ENCODE measurements at places on chromosomes 12 and 14. TPM values are rescaled to one million over a fixed set of nuclear protein-coding genes. Genes with fewer than 3 reads are reported as not detected.

The KRT3 gene
- not detected for polyA plus RNA-seq

The PRICKLE1 gene
- polyA plus RNA-seq: 53.1 TPM

The CLEC9A gene
- 0.21 TPM for polyA plus RNA-seq

The KRT76 gene
- polyA plus RNA-seq: not detected

The PIWIL1 gene
- polyA plus RNA-seq: 0.68 TPM

The FLRT2 gene
- 266 TPM for polyA plus RNA-seq

DNA sequence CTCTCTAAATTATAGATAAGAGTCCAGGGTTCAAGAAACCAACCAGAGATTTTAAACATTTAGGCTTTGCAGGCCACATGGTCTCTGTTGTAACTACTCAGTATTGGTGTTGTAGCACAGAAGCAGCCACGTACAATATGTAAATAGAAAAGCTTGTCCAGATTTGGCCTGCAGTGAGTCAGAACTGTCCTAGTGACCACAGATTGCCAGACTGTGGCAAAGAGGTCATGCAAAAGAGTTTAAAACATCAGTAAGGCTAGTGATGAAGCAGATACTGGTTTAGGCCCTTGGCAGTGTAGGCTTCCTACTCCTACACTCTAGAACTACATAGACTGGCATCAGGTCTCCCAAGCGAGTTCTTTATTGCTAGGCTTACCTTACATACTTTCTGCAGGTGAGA, 117.6 kb upstream of the GARIN6 start:
- no peak for DNase-seq

GRCh38 chr14:50352584-50352983, 40.5 kb downstream of the DMAC2L start:
- no peak for DNase-seq

- DNase-seq: no peak
Measured at GRCh38 chr14:92450351-92451070, 63.1 kb upstream of the RIN3 start.

DNA sequence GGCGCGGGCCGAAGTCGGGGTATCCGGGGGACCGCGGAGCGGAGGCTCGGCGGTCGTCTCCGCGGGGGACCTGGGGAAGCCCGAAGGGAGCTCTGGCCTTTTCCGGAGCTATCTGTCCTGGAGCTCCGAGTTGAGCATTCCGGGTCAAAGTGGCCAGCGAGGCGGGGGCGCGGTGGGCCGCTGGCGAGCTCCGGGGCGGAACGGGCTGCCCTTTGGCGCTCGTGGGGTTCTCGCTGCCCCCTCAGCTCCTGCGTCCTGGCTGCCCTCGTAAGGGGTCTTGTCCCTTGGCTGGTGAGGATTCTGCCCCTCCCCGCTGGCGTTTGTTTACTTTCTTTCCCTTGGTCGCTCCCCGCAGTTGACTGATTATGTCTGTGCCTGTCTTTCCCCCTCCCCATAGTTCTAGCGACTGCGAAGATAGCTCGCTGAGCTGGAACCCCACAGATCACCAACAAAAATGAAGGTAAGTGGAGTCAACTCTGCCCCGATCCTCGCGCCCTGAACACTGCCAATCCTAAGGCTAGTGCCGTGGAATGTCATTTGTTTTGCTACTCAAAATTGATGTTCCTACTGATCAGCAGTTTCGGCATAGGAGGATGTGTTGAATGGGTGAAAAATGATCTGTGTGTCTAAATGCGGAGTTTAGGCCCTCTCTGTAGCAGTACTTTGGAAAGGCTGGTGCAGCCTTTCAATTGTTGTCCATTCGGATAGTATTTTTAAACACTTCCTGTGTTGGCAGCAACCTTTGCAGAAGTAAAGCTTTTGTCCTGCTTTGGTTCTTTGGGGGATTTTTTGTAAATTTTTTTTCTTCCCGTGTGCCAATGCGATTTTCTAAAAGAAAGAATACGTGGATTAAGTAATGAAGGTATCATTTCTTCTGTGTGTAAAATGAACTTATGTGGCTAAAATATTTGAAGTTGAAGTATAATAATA, 1.3 kb downstream of the ARID4A start:
- DNase-seq: no peak

DNA sequence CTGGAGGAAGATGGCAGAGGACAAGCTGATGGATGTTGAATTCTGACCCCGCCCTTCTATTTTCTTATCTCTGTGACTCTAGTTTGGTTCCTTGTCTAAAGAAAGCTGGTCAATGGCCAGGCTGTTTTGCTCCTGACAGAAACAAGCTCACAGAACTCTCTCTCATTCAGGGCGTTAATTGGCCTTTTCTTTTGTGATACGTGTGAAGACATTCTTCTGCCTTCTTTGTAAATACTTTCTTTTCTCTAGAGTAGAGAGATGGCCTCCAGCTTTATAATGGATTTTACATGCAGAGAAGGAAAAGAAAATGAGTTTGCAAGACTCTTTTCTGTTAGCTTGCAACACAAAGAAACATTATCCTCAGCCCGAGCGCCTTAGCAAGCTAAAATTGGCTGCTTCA, 492.2 kb upstream of the CCDC196 start:
- DNase-seq: no peak

DNA sequence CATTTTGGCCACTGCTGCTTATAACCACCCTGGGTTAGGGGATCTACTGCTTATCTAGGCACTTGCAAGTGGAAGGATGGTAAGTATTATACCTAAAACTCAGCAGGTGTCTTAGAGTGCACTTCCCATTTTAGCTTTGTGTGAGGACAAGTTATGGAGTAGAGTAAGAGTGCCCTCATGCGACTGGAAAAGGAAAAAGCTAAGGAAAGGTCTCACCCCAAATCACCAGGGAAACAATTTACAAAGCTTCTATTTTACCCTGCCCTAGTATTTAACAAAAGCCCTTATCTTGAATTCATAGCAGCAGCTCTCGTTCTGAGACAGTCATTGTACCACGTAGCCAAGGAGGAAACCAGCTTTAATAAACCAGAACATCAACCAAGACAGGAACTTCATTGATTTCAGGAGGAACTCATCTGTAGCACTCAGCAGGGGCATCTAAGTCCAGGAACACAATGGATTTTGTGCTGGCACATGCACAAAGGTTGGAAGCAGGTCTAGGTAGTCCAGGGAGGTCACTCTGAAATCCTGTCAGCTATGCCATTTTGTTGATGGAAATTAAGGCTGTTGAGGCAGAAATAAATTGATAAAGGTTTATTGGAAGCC, 2.9 kb downstream of the RDH12 start:
- DNase-seq: peak; percentile 45

DNA sequence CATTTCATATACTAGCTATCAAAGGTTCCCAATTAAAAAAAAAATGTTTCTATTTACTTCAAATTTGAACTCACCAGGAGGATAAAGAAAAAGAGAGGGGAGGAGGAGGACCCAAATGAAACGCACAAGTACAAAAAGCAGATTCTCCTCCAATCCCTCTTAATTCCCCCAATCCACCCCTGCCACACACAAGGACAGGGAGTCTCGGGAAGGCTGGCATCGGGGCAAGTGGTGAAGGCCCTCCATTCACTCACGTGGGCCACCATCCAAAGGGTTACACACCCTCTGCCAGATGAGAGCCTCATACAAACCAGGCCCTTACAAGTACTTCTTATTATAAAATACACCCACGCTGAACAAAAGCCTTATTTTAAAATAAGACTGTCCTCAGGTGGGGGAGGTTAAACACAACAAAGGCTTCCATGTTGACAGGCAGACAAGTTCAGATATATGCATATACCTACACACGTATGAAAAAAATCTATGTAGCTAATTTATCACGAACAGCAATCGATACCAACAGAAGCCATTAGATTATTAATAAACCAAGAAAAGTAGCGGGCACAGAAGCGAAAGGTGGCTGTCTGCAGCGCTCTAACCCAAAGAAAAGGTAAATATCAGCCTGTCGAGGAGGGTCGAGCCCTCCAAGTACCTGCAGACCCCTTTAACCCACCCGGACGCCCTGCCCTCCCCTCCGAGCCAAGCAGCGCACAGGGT, 1.5 kb downstream of the ATP2B1 start:
- no peak for DNase-seq

GRCh38 chr14:50997712-50998111, 53.4 kb upstream of the PYGL start:
- no peak for DNase-seq

GRCh38 chr14:86847140-86847539, 1145.8 kb downstream of the GALC start:
- DNase-seq: no peak

DNA sequence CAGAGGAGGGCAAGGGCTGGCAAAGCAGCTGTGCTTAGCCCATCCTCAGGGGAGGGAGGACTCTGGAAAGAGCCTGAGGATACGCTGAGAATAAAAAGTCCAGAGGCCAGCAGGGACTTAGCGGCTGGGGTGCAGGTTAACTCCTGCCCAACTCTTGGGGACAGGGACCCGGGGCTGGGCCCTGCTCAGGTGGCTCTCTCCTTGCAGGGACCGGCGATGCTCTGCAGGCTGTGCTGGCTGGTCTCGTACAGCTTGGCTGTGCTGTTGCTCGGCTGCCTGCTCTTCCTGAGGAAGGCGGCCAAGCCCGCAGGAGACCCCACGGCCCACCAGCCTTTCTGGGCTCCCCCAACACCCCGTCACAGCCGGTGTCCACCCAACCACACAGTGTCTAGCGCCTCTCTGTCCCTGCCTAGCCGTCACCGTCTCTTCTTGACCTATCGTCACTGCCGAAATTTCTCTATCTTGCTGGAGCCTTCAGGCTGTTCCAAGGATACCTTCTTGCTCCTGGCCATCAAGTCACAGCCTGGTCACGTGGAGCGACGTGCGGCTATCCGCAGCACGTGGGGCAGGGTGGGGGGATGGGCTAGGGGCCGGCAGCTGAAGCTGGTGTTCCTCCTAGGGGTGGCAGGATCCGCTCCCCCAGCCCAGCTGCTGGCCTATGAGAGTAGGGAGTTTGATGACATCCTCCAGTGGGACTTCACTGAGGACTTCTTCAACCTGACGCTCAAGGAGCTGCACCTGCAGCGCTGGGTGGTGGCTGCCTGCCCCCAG, 2.8 kb downstream of the B3GNT4 start:
- DNase-seq: no peak

DNA sequence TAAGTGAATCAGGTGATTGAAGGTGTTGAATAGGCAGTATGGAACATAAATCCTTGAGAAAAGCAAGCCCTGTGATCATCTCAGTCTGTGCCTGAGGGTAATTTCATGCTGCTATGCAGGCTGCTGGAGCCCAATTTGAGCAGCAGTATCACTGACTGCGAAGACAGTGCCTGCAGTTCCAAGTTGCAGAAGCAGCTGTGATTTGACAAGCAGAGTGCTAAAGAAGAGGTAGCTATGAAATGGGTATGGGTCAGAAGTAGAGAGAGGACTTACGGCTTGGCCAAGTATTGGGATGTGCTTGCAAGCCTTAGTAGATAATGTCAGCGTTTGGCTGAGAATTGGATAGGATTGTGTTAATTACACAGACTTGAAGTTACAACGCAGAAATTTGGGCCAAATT, 22.5 kb downstream of the PIK3C2G start:
- no peak for DNase-seq

DNA sequence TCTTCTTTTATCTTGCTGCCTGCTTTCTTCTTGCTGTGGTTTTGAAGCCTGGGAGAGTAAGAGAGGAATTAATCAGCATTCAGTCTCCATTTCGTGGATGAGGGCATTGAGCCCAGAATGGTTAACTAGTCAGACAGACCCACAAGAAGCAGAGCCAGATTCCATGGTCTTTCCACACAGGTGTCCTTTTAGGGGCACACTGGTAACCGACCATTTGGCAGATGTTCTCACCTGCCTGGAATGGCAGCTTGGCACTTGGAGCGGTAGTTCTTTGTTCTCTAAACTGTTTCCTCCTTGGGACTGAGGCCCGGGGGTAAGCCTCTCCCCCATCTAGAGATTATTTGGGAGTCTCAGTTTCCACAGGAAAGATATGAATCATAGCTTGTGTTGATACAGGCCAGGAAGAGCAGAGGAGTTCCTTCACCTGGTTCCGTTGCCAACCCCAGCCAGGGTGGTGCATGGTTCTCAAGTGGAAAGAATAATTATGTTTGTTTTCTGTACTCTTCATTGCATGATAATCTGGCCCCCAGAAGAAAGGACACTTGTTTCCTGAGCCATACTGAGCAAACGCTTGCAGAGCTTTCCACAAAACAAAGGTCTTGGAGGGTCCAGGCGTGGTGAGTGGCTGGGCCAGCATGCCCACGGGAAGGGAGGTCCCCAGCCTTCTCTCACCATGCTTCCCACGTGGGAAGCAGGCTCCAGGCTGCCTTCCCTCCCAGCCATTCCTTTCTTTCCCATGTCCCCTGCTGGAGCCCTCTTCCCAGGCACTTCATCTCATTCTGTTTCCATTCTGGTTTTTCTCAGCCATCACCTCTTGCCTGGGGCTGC, 2.0 kb upstream of the KRT75 start:
- no peak for DNase-seq

- DNase-seq: no peak
Measured at GRCh38 chr12:62860020-62860419, 74.9 kb downstream of the PPM1H start.

DNA sequence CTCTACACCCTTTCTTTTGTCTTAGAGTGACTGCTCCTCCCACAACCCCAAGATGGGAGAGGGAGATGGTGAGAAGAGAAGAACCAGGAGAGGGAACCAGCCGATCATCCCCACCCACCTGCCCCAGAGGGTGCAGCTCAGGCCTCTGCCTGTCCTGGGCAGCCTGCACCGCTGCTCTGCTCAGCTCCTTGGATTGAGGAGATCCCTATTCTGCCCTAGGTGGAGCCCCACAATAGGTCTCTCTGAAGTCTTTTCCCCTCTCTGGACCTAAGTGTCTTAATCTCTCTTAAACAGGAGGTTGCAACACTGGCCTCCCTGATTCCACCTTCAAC, 2.2 kb downstream of the ANKRD33 start:
- no peak for DNase-seq

- DNase-seq: no peak
Measured at GRCh38 chr12:116148844-116149243, 128.6 kb downstream of the MED13L start.

DNA sequence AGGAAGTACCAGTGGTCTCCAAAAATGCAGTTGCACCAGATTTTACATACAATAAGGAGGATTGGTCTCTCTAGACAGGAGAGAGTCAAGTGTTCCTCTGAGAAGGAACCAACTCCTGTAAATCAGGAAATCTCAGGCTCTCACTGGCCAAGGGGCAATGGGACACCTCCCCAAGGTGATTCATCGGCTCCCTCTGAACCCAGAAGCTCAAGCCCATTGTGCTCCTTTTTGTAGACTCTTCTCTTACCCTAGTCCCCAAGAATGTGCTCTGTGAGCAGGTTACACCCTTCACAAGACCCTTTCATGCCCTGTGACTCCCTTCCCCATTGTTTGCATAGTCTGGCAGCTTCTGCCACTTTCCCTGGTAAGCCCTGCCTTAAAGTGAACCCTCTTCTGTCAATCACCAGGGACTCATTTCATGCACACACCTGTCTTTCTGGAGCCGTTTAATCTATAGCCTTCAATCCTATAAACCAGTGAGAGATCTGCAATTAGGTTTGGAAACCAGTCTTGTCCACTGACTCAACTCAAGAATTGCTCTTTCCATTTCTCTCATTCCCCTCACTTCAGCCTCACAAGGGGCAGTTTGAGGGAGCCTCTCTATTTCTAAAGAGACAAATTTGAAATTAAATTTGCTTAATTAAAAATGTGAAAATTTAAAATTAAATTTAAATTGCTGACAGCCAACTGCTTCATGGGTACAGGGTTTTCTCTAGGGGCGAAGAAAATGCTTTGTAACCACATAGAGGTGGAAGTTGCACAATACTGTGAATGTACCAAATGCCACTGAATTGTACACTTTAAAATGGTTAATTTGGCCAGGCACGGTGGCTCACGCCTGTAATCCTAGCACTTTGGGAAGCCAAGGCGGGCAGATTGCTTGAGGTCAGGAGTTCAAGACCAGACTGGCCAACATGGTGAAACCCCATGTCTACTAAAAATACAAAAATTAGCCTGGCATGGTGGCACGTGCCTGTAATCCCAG, 38.3 kb upstream of the LTA4H start:
- DNase-seq: no peak
